ENCODE measurements at places on chromosomes 6 and 20.

DNA sequence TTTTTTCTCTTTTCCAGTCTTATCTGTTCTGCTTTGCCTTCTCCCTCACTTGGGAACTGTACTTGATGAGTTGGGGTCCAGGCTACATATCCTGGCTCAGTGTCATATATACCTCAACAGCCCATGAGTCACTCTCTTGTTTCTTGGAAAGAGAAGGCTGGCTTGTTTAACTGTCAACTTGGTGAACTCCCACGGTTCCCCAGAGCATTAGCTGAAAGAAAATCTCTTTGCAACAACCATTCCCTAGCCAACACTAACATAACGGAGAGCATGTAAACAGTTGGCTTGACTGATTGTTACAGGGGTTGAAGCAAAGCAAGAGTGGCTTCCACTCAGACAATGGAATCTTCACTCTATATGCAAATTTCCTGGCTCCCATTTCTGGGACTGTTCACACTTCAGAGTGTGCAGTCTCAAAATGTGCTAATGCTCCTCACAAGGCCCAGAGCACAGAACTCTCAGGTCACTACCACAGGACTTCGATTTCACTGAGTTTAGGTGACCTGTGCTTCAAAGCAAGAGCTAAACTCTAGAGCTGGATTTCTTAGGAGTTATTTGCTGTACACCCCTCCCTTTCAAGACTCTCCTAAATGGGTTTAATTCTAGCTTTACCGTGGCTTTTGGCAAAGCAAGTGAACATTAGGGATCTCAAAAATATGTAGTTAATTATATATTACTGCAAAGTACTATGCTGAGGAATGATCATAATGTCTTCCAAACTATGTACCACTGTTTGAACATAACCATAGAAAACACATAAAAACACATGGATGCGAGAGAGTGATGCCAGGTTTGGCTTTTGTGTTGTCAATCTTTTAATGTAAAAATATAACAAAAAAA lies 609.8 kb downstream of the RFPL4B start:
- no peak for DNase-seq

- DNase-seq = no peak
Observed at GRCh38 chr6:37860226-37860839, 40.8 kb downstream of the ZFAND3 start.

DNA sequence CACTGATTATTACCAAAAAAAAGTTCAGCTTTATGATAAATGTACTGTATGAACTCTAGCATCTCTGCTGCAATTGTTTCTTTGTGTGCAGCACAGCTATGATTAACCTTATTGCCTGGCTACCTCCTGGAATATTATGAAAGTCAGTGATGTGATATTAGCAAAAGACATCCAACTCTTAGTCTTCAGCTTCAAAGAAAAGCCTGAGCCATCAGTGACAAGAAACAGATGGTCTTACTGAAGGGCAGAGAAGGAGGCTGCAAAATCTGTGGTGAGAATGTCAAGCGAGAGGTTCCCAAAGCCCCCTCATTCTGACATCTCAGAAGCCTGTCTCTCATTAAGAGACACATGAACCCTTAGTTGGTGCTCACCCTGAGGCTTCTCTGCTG lies 89.4 kb upstream of the TNFAIP3 start:
- no peak for DNase-seq

DNA sequence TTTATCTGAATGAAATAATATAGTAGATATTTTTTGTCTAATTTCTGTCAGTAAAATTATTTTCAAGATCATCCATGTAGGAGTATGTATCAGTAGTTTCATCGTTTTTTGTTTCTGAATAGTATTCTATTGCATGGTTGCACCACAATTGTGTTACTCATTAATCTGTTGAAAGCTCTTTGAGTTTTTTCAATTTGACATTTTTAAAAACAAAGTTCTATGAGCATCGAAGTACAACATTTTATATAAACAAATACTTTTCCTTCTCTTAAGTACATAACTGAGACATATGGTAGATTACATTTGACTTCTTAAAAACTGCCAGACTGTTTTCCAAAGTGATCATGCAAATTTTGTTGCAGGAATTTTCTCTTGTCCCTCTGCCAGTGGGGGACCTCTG lies 1113.1 kb upstream of the CITED2 start:
- no peak for DNase-seq

- no peak for DNase-seq
Observed at GRCh38 chr6:73282871-73283270, 19.9 kb upstream of the KHDC1 start.

GRCh38 chr6:82248273-82248735 lies 760 bp upstream of the IBTK start:
- DNase-seq = peak; percentile 8

DNA sequence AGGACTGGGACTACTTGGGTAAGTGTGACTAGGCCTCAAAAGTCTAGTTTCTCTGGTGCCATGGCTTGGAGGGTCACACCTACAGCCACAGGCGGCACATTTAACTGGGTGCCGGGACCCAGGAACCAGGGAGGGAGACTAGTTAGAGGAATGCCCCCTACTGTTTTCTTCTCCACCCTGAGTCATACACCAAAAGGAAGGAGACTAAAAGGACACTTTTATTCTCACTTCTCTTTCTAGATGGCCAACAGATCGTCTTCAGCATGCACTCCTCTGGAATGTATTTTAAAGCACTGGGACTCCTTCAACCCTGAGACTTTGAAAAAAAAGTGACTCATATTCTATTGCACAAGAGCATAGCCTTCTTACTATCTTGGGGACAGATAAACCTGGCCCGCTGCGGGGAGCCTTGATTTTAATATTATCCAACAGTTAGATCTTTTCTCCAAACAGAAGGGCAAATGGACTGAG lies 33.4 kb downstream of the PLN start:
- no peak for DNase-seq

DNA sequence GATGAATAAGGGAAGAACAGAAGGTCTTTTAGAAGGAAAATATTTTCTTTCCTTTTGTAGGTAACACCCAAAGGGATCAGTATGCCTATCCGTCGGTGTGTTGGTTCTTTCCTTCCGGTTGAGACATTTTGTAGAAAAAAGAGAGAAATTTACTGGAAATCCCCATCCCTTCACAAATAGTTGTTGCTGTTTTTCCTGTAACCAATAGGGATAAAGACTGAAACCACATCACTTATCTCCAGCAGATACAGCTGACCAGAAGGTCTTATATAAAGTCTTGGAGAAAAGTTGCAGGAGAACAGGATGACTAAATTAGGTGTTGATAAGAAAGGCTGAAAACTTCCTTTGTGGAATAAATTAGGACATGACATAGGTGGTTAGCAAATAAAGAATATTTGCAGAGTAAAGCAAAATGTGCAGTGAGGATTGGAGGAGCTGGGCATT lies 14.8 kb upstream of the HLA-DRB1 start:
- no peak for DNase-seq

DNA sequence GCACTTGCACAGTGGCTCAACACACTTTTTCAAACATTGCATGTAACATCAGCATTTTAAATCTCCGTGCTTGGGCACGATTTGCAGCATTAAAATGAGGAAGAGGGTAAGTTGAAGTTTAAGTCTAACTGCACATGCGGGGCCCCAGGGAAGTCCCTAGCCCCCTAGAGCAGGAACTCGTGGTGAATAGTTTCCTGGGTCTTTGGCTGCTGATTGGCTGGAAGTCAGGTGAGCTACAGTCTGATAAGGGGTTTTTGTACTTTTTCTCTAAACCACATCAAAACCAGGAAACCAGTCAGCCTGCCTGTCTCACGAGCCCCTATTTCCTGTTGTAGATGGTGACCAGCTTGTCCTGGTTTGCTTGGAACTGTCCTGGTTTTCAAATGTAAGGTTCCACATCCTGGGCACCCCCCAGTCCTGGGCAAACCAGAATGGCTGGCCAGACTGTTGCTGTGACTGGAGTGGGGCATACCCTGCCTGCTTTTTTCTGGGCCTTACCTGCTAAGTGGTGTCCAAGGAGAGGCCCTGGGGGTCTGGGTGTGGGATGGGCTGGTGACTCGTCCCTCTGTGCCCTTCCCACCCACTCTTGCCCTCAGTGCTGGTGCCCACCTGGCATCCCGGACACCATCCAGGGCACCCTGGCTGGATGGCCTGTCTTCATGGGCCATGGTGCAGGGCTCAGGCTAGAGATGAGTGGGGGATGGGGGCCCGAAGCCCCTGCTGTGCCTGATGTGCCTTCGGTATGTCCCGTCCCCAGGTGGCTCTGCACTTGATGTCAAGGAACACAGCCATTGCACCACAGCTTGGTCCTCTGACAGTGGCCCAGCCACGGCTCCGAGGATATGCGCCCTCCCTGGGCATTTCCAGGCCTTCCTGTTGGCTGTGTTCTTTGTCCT lies 31.8 kb downstream of the SUN5 start:
- peak; percentile 83 for DNase-seq

DNA sequence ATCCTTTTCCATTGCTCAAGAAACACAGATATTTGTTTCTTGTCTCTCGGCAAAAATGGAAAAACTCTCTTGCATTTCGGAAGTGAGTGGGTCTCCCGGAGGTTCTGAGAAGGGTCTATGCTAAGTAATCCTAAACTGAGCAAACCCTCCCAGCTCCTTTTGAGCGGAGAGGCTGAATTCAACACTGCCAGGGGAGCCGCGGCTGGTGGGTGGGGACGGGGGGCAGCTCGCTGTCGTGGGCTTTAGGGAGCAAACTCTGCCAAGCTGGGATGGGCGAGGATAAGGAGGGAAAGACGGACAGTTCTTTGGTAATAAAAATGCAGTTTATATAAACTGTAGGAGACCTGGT lies 211.4 kb downstream of the FOXC1 start:
- no peak for DNase-seq

DNA sequence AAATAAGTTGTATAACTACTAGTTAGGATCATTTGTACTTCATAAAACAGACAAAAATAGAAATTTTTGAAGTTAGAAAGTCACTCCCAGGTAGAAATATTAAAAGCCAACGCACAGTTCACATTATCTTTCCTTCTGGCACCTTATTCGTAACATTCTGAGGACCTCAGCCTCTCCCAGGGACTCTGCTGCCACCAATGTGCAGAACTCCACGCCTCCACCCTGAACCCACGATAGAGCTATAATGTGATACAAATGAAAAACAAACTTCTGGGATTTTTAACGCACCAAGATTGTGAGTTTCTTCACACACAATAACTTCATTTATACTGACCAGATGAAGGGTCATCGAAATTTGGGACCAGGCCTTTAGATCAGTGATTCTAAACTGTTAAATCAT lies 9.5 kb downstream of the BMP7 start:
- no peak for DNase-seq

GRCh38 chr6:164612751-164613150 lies 696.7 kb downstream of the C6orf118 start:
- no peak for DNase-seq

GRCh38 chr6:64012351-64013001 lies 376.9 kb downstream of the PHF3 start:
- DNase-seq = no peak

DNA sequence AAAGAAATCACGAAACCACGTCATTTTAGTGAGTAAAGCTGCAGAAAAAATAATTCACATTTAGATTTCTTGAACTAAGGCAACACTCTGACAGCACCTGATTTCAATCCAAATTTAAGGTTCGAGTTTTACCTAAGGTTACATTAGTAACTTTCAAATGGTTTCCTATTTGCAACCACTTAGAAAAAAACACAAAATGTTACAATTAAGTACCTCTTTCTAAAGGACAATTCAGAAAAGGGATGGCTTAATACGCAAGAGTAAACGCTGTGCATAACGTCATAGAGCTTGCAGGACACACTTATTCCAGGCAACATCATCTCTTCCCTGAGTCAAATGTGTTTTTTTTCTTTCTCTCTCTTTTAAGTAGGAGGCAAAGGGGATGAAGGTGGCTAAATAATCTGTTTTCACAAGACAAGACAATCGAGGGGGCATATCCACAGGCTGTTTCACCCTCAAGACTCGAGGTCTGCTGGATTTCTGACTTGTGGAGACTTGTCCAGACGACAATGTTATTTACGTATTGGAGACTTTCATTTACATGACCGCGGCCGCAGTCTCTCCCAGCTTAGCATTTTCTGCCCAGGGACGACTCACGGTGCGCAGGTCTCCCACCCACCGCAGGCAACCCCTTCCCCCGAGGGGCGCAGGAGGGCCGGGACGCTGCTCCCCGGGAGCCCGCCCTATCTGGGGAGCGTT lies 86.0 kb downstream of the SESN1 start:
- DNase-seq = peak; percentile 7

DNA sequence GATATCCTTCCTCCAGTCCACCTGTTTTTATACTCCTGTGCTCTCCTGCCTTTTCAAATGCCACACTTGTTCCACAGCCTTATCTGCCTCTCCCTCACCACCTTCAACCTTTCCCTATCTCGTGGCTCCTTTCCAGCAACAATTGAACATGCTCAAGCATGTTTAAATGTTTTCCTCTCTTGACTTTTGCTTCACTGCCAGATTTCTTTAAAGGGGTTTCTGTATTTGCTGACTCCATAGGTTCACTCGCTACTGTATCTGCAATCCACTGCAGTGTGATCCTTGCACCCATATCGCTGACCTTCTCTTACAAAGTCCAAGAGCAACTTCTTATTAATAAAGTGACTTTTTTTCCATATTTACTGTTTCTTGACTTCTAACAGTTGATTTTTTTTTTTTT lies 11.2 kb upstream of the GMNN start:
- DNase-seq = no peak

- DNase-seq = no peak
Observed at GRCh38 chr20:21739682-21740081, 34.2 kb downstream of the PAX1 start.

- no peak for DNase-seq
Observed at GRCh38 chr6:56388415-56388755, 141.0 kb upstream of the COL21A1 start.

DNA sequence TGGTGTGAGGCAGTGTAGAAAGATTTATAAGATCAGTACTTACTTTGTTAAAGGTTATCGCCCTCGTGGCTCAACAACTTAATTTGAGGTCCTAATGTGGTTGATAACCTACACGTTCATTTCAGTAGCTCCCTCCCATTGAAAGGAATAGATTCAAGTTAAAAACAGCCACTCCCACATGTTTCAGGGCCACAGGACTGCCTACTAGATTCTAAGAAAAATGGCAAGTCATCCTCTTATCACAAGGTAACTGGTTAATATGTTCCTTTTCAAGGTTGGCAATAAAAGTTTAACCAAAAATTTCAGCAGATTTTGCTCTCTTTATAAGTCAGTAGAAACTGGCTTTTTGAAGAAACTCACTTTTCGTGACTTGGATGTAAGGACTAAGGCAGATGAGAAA lies 17.1 kb downstream of the GSTA2 start:
- no peak for DNase-seq
